ENCODE measurements at places on chromosomes 16 and 17.

GRCh38 chr16:1182950-1183907 lies 30.3 kb downstream of the CACNA1H start:
- peak overlapping the region; percentile 91 for H3K27ac ChIP-seq
- H3K36me3 ChIP-seq = no peaks in the 10 kb centered on the region
- H3K27me3 ChIP-seq = no peaks in the 10 kb centered on the region

DNA sequence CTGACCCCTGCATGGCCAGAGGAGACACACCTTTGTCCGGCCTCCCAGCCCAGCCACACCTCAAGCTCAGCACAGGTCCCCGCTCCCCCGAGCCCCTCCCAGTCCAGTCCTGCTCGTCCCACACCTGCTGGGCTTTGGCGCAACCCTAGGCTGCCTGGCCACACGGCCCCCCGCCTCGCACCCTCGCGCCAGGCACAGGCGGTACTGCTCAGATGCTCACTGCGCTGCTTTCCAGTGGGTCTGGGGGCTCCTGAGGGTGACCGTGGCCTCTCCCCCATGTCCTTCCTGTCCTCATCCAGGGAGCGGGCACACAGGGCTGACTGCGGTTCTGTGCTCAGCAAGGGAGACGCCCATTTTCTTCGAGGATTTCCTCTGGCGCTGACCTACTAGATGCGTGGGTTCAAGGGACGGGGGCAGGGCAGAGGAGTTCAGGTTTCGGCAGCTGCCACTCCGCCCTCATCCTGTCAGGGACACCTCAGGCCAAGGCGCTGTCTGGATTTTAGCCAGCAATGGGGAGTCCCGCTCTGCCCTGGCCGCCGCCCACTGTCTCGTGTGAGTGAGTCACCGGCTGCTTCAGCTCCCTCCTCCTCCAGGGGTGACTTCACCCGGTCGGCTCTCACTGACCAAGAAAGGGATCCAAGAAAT lies 118.0 kb upstream of the ZNF469 start:
- no peak overlapping the region for H3K27ac ChIP-seq
- H3K4me3 ChIP-seq = peak overlapping the region; percentile 16
- DNase-seq = peak; percentile 98
- peaks cover 16% of the 10 kb centered on the region for H3K4me1 ChIP-seq

DNA sequence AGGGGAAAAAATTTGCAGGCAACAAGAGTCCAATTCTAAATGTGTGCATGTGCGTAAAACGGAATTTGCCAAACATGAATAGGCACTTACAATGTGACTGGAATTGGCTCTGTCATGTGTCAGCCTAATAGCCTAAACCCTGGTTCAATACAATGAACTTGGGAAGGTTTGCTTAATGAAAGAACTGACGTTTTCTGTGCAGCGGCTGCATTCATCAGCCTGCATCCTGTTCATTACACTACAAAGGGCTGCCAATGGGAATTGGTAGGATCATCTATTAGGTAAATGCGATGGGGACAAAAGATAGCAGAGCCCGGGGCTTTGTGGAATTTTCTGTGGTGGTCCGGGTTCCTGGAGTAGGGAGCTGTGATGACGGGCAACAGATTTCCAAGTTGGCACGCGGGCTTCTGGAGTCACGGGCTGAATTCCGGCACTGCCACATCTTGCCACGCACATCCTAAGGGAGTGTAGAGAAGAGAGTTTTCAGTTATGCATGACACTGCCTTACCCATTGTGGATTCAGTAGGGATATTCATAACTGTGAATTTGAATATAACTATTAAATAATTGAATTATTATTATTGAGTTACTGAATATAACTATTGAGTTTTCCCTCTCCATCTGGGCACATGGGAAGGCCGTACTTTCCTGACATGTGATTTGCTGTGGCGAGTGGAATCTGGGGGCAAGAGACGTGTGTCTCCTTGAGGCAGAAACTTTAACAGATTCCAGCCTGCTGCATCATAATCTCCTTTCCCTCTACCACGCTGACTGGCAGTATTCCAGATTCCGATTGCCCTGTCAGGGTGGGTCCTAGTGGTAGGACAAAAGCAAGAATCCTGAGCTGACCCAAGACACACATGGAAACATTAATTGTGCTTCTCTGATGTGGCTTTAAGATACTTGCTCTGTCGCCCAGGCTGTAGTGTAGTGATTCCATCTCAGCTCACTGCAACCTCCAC lies 565.6 kb downstream of the WWOX start:
- no peaks in the 10 kb centered on the region for H3K36me3 ChIP-seq
- no peak overlapping the region for H3K4me3 ChIP-seq
- H3K27me3 ChIP-seq = no peaks in the 10 kb centered on the region
- DNase-seq = no peak

DNA sequence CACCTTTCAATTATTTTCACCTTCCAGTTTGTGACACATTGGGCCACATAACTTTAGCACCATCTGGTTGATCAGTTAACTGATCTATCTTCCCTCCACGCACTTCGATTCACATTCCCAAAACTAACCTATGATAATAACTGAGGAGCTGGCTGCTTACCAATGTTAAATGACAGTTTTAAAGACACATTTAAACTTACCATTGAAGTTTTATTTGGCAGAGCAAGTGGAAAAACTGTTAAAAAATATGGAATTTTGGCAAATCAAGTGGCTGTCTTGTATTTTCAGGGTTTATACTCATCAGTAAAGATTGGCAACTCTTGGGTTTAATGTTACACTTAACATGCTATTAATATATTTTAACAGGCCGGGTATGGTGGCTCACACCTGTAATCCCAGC lies 5.4 kb upstream of the APOH start:
- no peaks in the 10 kb centered on the region for H3K27me3 ChIP-seq
- H3K36me3 ChIP-seq = no peaks in the 10 kb centered on the region
- no peak overlapping the region for H3K27ac ChIP-seq

- H3K36me3 ChIP-seq = peaks cover 12% of the 10 kb centered on the region
- no peak overlapping the region for H3K4me3 ChIP-seq
- H3K4me1 ChIP-seq = peaks cover 19% of the 10 kb centered on the region
- DNase-seq = no peak
- peak overlapping the region; percentile 81 for H3K27ac ChIP-seq
These were observed 7.4 kb upstream of the EFCAB13 start for GRCh38 chr17:47316311-47316710.

DNA sequence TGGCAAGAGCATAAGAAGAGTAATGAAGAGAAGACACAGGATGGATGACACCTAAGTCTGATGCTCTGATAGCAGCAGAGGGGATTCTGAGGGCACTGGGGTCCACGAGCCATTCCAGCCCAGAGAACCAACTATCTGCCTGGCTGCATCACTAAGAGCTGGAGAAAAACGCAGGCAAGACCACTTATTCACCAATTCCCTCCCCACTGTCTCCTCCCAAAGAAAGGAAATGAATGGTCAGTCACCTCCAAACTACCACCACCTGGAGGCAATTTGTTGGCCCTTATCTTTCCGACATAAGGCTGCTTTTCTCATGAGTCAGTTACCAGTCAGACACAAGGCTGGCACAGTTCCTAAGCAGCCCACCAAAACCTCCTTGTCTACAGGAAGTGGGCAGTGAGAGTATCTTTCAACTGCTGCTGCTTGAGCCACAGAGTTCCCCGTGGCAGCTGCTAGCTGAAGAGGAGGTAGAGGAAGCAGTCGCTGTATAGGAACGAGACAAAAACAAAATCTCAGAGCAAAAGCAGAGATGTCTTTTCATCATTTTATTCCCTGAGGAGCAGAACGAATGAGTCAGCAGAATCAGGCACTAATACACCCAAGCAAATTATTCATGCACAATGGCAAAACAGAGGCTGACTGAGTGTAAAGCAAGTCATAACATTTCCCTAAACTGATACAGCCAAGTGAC lies 111.1 kb downstream of the SMG6 start:
- no peaks in the 10 kb centered on the region for H3K27me3 ChIP-seq
- peaks cover 2% of the 10 kb centered on the region for H3K36me3 ChIP-seq
- H3K27ac ChIP-seq = peak overlapping the region; percentile 23
- H3K4me3 ChIP-seq = no peak overlapping the region
- H3K4me1 ChIP-seq = peaks cover 39% of the 10 kb centered on the region
- DNase-seq = no peak

DNA sequence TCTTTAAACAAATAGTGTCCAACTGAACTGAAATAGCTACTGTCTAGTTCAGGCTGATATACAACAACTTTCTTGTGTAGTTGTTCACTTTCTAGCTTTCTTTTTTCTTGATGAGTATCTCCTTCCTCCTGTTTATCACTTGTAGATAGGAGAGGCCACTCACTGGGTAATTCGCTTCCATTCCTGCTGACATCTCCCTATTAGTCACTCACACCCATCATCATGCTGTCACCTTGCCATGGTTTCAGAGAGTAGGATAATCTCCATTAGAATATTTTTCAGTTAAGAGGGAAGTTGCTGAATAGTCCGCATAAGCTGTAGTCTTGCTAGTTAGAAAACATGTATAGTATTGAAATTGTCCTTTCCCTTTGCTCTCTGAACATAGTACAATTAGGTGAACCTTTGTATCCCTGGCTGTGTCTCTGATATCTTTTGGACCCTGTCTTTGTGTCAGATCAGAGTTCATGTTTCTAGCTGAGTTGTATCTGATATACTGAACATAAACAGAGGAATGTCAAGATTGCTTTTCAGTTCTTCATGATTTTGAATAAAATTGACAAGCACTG lies 64.4 kb upstream of the RASL10B start:
- H3K4me3 ChIP-seq = no peak overlapping the region
- no peaks in the 10 kb centered on the region for H3K4me1 ChIP-seq
- DNase-seq = no peak

GRCh38 chr16:65782611-65783600 lies 583.6 kb upstream of the CDH5 start:
- DNase-seq = no peak
- no peak overlapping the region for H3K4me3 ChIP-seq
- H3K36me3 ChIP-seq = no peaks in the 10 kb centered on the region
- peaks cover 3% of the 10 kb centered on the region for H3K4me1 ChIP-seq
- H3K27me3 ChIP-seq = no peaks in the 10 kb centered on the region

DNA sequence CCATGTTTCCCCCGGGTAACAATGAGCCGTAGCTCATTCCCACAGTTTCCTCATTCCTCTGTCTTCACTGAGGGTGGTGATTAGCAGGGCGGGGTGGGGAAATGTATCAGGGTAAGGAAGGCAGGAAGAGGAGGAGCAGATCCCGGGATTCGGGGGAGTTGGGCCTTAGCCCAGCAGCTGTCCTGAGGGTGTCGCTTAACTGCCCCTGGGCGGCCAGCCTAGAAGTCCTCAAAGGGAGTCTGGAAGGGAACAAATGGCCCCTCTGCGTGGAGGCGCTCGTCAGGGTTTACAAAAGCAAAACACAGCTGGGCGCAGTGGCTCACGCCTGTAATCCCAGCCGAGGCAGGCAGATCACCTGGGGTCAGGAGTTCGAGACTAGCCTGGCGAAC lies 14.3 kb downstream of the MLYCD start:
- H3K27ac ChIP-seq = no peak overlapping the region
- no peak overlapping the region for H3K4me3 ChIP-seq
- no peaks in the 10 kb centered on the region for H3K27me3 ChIP-seq

DNA sequence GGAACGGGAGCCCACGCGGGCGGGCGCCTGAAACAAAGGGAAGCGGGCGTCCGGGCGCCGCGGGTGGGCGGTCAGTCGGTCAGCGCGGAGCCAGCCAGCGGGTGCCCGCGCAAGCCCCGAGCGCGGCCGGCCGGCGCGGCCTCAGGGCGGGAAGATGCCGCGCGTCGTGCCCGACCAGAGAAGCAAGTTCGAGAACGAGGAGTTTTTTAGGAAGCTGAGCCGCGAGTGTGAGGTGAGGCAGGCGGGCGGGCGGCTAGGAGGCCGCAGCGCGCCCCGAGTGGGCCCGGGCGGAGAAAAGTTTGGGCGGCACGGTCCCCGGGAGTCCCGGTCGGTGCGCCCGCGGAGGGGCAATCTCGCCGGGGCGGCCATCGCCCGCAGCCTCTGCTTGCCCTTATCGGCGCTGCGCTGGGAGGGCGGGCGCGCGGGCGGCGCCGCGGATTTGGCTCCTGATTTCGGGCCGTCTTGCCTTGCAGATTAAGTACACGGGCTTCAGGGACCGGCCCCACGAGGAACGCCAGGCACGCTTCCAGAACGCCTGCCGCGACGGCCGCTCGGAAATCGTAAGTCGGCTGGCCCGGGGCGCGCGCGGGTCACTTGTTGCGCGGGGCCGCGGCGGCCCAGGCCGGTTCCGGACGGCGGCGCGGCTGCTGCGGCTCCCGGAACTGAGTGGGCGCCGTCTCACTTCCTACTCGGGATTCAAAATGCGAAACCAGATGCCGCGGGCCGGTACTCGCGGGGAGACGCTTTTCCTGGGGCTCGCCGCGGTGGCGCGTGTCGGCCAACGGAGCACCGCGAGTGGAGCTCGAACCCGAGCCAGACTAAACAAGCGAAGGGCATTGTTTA lies 526 bp downstream of the CBFB start:
- H3K4me3 ChIP-seq = peak overlapping the region; percentile 98
- H3K36me3 ChIP-seq = no peaks in the 10 kb centered on the region
- no peaks in the 10 kb centered on the region for H3K27me3 ChIP-seq

- peaks cover 24% of the 10 kb centered on the region for H3K36me3 ChIP-seq
- peaks cover 59% of the 10 kb centered on the region for H3K4me1 ChIP-seq
- DNase-seq = peak; percentile 91
- peak overlapping the region; percentile 2 for H3K4me3 ChIP-seq
- peak overlapping the region; percentile 84 for H3K27ac ChIP-seq
These were observed 17.0 kb downstream of the CAVIN1 start for GRCh38 chr17:42405963-42406495.

- no peak for DNase-seq
- peaks cover 13% of the 10 kb centered on the region for H3K36me3 ChIP-seq
- no peak overlapping the region for H3K4me3 ChIP-seq
- no peaks in the 10 kb centered on the region for H3K27me3 ChIP-seq
- peaks cover 13% of the 10 kb centered on the region for H3K4me1 ChIP-seq
These were observed 116.5 kb downstream of the CLEC16A start for GRCh38 chr16:11060842-11061241.

- H3K27me3 ChIP-seq = no peaks in the 10 kb centered on the region
- DNase-seq = no peak
- no peak overlapping the region for H3K27ac ChIP-seq
These were observed 12.4 kb upstream of the KATNB1 start for GRCh38 chr16:57723170-57723569.

DNA sequence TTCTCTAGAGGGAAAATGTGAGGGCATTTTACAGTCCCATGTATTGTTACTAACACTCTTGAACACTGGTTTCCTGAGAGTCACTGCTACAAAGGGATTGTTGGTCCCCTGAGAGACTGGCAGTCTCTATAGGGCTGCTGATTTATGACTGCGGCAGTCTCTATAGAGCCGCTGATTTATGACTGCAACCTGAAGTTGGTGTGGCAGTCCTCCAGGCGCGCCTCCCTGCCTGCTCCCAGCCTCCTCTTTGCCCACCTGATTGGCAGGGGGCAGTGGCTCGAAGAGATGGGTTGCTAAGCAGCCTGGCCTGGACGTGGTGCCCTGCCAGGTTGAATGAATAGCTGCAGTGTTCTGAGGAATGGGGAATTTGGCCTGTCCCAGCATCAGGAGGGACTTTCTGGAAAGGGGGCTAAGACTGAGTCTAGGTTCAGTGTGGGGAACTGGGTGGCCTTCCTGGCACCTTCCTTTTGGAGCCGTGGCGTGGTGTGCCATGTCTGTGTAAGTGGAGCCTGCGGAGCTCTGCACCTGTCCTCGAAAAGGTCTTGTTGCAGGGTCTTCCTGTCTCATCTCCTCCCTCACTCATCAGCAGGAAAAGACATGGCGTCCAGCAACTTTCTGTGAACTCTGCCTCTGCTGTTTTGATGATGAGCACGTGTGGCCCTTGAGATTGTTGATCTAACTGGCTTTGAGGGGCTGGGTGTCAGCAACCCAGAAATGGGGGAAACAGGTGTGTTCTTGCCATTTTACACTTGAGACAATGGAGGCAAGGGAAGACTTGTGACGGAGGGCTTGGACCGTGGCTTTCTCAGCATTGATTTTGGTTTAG lies 24.9 kb downstream of the SAP30BP start:
- H3K36me3 ChIP-seq = peaks cover 35% of the 10 kb centered on the region
- H3K4me3 ChIP-seq = no peak overlapping the region
- H3K27me3 ChIP-seq = no peaks in the 10 kb centered on the region
- H3K27ac ChIP-seq = no peak overlapping the region

Data from ascending aorta (tissue), 2 donors.